RPMI8226 (cell line): ENCODE measurements at places on chromosomes 6 and 20.

- DNase-seq = no peak
Observed at GRCh38 chr20:62294516-62294915, 8.3 kb upstream of the ADRM1 start.

GRCh38 chr6:38833320-38833719, 118.2 kb downstream of the DNAH8 start:
- no peak for DNase-seq

DNA sequence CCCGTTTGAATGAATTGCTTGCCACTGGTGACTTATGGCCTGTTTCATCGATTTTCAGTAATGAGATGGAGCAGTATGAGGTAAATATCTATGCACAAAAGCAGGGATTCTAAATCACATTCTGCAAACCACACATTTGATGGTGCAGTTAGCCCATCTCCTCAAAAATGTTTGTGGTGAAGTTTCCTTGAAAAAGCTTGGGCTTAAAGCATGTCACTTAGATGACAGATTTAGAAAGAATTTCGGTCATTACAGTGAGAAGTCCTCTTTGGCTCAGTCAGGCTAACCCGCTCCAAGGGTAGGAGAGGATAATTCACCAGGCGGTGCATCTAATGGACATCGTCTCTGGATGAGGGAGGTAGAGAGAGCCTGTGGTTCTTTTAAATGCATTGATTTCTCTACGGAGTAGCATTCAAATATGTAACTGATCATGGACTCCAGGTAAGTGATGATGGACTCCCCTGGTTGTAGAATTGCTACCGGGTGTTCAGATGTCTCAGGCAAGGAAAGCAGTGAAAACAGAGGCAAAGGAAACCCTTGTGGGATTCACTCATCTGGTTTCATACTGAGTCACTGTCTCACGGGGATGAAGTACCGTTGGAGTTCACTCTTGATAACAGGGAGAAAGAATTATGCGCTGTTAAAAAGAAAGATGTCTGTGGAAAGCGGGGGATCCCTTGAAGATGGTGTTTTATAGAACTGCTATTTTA, 65.3 kb downstream of the AIG1 start:
- DNase-seq = no peak

DNA sequence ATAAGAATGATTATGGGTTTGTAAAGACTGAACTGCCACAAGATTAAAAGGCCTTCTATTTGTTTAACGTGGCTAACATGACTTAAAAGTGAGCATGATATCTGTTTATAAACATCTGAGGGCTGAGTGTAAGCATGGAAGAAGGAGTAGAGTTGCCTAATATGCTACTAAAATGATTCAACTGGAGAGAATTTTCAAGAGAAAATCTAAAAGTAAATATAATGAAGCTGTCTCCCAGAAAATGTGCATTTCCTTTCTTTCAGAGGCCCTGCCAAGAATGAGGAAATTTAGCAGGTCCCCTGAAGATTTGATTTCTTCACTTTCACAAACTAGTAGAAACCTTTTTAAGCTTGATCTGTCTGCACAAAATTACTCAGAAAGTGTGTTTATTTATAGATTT, 4.2 kb upstream of the EYA4 start:
- DNase-seq = no peak

- no peak for DNase-seq
Observed at GRCh38 chr6:118709859-118710350, 58.5 kb upstream of the CEP85L start.

DNA sequence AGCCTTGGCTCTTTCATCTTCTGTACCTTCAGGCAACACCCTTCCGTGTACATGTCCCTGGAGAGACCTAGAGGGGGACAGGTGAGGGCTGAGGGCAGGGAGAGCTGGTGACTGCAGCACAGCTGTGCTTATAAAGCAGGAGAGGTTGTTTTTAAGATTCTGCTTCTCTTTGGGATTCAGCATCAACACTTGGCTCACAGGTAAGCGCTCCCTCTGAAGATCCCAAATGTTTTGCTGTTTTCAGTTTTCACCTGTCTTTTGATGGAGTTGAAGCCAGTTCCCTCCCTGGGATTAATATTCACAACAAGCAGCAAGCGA, 19.4 kb upstream of the TRAF3IP2 start:
- no peak for DNase-seq

GRCh38 chr6:111210194-111210728, 123.0 kb downstream of the SLC16A10 start:
- DNase-seq = peak; percentile 52

GRCh38 chr6:50030777-50031562, 9.2 kb upstream of the DEFB110 start:
- peak; percentile 45 for DNase-seq

- no peak for DNase-seq
Observed at GRCh38 chr20:43739148-43739749, 12.4 kb upstream of the GTSF1L start.

DNA sequence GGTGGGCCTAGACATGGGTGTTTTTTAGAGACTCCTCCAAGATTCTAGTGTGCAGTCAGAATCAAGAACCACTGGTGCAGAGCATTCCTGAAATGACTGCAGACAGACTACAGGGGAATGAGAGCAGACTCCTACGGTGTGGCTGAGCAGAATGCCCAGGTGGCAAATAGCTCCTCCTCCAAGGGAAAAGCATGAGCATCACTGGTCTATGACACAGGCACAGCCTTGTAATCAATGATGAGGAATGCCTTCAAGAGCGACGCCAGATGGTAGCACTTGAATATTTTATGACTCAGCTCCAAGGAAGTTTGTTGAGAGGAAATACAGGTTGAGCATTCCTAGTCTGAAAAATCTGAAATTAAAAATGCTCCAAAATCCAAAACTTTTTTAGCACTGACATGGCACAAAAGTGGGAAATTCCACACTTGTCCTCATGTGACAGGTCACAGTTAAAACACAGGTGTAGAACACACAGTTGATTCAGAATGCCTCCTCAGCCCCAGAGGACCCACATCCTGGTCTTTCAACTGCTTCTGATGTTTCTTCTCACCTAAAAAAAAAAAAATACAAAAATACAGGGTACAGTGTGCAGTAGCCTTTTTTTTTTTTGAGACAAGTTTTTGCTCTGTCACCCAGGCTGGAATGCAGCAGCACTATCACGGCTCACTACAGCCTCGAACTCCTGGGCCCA, 10.6 kb upstream of the FAM8A1 start:
- no peak for DNase-seq

- DNase-seq = peak; percentile 91
Observed at GRCh38 chr20:43955062-43955749, 40.6 kb downstream of the TOX2 start.

- peak; percentile 75 for DNase-seq
Observed at GRCh38 chr6:56954403-56955170, at the start of gene BEND6. BEND6 (plus strand) TSS chr6:56955107; CDS start chr6:56981811, 26,704 bp downstream.

GRCh38 chr6:143839196-143839595, 3.9 kb upstream of the LTV1 start:
- no peak for DNase-seq

GRCh38 chr6:169845426-169846285, 94.2 kb downstream of the ERMARD start:
- no peak for DNase-seq

- DNase-seq = no peak
Observed at GRCh38 chr6:155882527-155883333, 427.1 kb upstream of the NOX3 start.

- DNase-seq = no peak
Observed at GRCh38 chr6:169395080-169395805, 141.6 kb upstream of the THBS2 start.

DNA sequence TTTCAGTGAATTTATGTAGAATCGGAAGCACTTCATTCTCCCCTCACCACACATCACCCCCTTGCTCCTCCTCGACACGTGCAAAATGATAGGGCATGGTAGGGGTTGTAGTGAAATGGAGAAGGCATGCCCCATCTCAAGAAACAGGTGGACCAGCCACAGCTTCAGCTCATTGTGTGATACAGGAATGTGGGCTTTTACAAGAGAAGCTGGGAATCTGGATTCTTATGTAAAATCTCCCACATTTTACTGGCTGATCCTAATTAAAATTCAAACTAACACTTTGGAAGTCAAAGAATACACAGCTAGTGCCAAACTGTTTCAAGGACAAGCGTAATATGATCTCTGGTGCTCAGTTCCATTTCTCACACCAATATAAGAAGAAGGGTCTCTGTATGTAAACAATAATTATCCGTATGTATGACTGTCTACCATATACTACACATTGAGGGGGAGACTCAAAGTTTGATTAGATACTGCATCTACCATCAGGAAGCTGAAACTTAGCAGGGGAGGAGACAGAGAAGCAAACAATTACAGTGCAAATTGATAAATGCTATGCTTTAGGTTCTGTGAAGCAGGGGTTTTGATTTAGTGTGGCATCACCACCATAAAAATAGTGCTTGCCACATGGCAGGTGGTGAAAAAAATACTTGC, 24.3 kb upstream of the KIAA0408 start:
- DNase-seq = no peak

GRCh38 chr6:43972913-43973300, 154.3 kb downstream of the MRPL14 start:
- peak; percentile 42 for DNase-seq
